GM23338 (cell line): ENCODE measurements at places on chromosomes 6 and 20.

DNA sequence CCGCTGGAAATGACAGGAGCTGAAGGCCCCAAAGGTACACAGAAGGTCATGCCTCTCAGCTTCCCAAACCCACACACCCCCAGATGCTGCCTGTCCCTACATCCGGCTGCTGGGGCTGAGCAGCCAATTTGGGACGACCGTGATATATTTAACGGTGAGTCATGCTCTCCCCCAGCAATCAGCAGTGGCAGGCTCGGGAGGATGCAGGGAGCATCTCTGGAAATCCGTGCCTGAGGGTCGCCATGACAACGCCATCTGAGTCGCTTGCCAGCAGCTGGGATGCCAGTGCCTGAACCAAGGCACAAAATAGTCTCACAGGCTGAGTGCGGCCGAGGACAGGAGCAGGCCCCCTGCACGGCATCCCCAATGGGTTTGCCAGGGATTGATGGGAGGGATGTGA, 57.9 kb downstream of the KCNB1 start:
- DNase-seq, result peak; percentile 54

DNA sequence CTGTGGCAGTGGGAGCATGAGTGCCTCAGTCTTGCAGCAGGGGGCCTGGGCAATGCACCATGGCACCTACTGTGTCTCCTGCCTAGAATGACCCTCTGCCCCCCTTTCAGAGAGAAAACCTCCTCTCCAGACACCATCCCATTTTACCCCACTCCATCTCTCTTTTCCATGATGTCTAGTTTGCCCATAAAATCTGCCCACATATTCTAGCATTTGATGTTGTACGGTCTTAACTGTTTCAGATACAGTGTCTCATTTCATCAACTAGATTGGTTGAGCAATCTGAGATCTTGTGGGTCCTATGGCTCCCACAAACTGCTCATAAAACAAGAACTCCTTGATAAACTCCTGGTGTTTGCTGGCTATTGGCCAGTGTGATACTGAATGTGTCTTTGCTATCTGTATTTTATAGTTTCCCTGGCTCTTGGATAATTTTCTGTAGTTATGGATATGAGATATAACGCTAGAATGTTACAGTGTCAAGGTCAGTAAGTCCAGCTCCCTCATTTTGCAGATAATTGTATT, 8.1 kb downstream of the PNPLA1 start:
- no peak for DNase-seq

DNA sequence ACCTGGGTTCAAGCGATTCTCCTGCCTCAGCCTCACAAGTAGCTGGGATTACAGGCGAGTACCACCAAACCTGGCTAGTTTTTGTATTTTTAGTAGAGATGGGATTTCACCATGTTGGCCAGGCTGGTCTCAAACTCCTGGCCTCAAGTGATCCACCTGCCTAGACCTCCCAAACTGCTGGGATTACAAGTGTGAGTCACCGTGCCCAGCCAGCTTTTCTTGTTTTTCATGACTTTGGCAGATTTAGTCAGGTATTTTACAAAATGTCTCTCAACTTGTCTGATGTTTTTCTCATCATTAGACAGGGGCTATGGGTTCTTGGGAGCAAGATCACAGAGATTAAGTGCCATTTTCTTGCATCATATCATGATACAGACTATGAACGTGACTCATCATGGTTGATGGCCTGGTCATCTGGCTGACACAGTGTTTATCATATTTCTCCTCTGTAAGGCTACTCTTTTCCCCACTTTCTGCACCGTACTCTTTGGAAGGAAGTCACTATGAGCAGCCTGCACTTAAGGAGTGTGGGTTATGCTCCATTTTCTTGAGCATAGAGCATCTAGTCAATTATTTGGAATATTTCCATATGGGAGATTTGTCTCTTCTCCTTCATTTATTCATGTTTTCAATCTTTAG, 67.8 kb downstream of the RNF182 start:
- DNase-seq, result no peak

DNA sequence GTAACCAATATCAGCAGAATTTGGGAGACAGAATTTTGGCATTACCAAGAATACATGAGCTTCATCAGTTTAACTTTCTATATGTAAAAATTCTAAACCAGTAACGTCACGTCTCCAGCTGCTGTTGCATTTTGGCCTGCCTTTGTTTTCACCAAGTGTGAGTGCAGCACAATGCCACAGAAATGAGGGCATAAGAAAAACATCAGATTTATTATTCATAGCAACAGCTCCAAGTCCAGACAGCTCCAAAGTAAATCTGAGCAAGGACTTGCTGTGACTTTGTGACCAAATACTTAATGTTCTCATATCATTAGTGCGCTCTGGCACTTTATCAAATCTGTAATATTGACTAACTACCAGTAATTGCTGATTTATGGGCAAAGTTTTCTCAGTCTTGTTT, 11.0 kb upstream of the FBXL4 start:
- DNase-seq, result no peak

- peak; percentile 72 for DNase-seq
These were observed 549.4 kb upstream of the SYNCRIP start for GRCh38 chr6:86192123-86192522.

DNA sequence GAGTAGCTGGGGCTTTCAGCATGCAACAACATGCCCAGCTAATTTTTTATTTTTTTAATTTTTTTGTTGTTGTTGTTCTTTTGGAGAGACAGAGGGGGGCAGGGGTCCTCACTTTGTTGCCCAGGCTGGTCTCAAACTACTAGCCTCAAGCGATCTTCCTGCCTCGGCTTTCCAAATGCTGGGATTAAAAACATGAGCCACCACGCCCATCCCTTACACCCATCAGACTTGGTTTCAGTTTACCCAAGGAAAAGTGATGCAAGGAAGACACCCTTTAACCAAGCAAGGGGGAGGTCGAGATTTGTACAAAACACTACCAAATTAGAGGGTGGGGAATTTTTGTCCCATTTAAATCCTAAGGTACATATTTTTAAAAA, 210.1 kb downstream of the ARHGAP18 start:
- no peak for DNase-seq

DNA sequence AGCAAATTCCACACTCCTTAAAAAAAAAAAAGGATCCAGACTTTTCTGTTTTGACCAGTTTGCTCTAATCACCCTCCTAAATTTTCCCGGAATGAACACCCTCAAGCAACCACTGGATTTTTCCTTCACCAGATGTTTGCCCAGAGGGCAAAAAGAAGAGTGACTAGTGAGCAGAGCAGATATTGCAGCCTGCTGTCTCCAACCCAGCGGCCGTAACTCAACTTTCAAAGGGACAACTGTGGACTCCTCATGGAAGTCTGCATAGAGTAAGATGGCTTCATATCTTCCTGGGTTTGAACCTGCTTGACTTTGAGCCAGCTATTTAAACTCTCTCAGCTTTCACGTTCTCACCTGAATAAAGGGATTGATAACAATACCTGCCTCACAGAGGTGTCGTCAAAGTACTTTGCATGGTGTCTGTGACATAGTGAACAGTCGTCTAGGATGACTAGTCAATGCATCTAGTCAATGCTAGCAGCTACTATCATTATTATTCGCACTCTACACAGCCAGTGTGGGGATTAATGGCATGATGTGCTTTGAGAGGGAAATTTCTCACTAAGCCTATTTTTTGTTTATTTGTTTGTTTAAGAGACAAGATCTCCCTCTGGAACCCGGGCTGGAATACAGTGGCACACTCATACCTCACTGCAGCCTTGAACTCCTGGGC, 92.2 kb upstream of the HIVEP1 start:
- DNase-seq, result no peak

- DNase-seq, result no peak
These were observed 393.8 kb downstream of the CDH26 start for GRCh38 chr20:60352017-60352416.

- no peak for DNase-seq
These were observed 52.5 kb upstream of the COL21A1 start for GRCh38 chr6:56299916-56300315.

DNA sequence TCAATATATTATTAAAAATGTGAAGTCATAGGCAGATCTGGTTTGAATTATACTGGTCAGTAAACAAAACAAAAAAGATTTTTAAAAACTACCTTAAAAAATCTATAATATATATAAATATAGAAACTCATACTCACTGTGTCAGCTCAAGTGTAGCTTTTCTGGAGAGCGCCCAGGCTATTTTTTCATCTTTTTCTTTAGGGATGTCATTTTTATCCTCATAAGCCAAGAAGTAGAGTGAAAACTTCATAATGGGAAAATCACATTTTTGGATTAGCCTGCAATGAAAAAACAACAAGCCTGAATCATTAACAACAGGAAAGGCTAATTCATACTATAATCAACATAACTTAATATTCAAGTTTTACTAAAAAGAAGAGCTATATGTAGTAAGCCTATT, 18.7 kb downstream of the GLO1 start:
- no peak for DNase-seq

GRCh38 chr6:168201383-168201782, 118.2 kb downstream of the DACT2 start:
- DNase-seq, result peak; percentile 62

GRCh38 chr6:43506171-43506570, 4.0 kb downstream of the LRRC73 start:
- DNase-seq, result no peak

- no peak for DNase-seq
These were observed 40.1 kb upstream of the RNF144B start for GRCh38 chr6:18347021-18347577.

DNA sequence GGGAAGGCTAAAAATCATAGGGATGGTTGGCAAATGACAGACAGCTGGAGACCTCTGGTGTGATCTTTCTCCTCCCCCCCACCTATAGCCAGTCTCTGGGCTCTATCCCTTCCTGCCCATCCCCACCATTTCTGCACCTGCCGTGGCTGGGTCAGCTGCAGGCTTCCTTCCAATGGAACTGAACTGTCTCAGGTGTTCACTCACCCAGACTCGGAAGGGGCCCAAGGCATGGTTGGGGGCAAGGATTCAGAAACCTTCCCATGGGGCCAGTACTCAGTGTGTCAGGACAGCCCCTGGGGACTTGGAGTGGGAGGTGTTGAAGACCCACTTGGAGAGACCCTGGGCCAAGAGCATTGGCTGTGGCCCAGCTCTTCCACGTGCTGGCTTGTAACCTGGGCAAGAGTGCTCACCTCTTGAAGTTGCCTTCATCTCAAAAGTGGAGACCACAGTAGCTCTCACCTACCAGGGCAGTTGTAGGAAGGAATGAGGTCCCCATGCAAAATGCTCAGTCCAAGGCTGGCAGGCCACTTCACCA, 1.7 kb upstream of the PHACTR3 start:
- no peak for DNase-seq

DNA sequence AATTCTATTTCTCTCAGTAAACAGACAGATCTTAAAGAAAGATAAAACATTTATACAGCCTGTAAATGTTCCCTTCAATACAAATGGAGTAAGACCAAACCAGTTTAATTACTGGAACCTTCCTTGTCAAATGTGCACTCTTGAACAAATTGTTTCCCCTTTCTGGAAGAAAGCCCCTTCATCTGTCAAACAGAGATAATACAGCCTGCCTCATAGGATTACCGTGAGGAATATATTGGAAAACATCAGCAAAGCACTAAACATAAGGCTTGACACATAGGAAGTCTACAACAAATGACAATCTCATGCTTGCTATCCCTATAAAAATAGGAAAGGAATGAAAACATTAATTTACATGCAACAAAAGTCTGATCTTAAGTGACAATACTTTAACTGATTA, 173.8 kb downstream of the PTPRK start:
- DNase-seq, result no peak

GRCh38 chr6:38021571-38021970, 202.0 kb downstream of the ZFAND3 start:
- DNase-seq, result no peak

DNA sequence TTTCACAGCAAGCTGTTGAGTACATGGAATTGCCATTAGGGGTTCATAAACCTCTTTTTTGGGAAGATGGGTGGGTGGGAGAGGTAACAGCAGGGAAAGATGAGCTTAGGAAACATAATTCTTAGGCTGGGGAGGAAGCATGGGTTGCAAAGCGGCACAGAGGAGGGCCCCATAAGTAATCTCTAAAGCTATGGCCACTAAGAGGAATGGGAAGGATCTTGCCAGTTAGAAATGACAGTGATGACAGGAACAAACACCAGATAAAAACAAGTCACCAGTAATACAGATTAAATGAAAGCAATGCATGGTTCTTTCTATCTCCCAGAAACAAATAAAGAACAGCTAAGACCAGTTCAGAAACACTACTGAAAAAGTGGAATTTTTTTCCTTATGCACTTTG, 31.0 kb upstream of the PRELID3B start:
- no peak for DNase-seq

DNA sequence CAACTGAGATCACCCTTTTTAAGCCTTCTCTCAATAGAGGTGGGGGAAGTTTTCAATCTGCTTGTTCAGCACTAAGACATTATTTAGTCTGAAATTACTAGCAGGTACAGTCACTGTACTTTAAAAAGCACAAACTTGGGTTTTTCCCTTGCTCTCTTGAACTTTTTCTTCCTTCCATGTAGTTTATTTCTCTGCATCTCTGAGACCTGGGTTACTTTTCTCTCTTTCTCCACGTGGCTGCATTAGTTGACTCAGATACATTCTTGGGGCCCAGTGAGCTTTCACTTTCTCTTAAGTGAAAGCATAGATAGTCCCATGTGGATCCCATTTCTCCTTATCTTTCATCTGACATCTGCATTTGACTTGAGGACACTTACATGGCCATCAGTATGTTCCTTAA, 433.9 kb upstream of the MAP3K7 start:
- no peak for DNase-seq

- peak; percentile 95 for DNase-seq
These were observed 27.9 kb downstream of the DNMT3B start for GRCh38 chr20:32789896-32790750.

DNA sequence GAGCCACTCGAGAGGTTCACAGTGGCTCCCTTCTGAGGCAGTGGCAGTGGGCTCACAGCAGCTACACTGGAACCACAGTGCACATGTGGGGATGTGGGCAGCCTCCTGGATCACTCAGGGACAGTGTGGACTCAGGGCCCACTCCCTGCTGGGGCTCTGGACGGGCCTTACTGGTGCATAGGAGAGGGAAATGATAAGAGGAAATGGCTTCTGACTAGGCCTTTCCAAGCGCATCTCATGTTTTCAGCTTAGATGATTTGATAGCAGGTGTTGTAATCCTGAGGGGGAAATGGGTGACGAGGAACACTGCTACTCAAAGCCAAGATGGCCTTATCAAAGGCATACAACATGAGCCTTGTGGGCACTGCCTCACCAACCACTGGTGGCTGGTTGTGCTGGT, 44.0 kb downstream of the PANK2 start:
- DNase-seq, result no peak

- DNase-seq, result no peak
These were observed 13.4 kb downstream of the C20orf173 start for GRCh38 chr20:35515949-35516645.

DNA sequence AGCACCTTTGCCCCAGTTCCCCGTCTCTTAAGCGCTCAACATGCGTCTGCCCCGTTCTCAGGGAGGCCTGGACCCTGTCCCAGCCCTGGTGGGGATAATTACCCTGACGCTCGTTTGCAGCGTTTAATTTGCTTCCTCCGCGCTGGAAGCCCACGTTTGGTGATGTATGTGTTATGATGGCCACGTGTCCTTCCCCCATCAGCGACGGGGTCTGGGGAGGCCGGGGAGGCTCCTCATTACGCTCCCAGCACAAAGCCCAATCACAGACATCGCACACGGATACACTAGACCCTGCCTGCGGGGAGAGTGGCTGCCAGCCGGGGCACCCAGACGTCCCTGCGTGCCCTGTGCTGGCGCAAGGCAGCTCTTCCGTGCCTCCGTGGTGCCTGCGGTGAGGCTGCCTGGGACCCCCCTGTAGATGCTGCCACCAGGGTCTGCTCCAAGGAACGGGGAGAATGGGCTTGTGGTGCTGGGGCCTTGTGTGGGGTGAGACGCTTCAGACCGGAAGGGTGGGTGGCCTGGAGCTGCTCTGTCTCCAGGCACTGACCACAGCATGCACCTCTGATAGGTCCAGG, 10.2 kb upstream of the CHRNA4 start:
- no peak for DNase-seq

- DNase-seq, result no peak
These were observed 30.1 kb upstream of the SCP2D1 start for GRCh38 chr20:18783385-18783959.
